ENCODE measurements at places on chromosomes 2 and 18.

DNA sequence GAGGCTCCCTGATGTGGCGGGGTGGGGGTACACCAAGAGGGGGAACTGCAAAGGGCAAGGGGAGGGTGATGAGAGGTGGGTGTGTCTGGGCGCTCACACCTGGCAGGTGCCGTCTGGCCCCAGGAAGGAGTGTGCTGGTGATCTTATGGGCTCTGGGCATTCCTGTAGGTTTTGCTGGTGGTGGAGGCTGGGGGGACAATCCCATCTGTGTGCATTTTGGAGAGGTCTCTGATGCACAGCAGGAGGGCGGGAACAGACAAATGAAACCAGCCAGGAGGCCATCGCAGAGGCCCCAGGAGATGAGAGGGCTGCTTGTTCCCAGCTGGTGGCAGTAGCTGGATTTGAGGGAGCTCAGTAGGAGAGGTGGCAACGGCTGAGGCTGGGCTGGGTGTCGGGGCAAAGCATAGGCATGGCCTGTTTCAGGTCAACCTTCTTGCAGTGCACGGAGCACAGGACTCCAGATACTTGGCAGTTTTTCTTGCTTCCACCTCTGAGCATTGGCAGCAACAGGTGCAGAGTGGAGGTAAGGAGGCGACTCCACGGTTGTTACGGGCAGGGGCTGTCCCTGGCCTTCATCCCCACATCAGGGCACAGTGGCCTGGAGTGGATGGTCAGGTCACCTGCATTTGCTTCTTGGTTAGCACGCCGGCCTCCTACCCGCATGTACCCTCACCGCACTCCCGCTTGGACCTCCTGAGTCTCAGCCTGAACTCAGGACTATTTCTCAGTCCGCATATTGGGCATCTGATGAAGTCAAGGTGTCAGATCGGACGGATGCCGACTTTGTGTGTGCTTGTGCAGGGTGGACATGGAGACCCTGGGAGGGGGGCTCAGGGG lies 194.2 kb upstream of the HDAC4 start:
- no peak for DNase-seq

- no peak for DNase-seq
These were observed 83.1 kb upstream of the LRRTM4 start for GRCh38 chr2:77604953-77605929.

- no peak for DNase-seq
These were observed 103.0 kb downstream of the SPIRE1 start for GRCh38 chr18:12554796-12555388.

DNA sequence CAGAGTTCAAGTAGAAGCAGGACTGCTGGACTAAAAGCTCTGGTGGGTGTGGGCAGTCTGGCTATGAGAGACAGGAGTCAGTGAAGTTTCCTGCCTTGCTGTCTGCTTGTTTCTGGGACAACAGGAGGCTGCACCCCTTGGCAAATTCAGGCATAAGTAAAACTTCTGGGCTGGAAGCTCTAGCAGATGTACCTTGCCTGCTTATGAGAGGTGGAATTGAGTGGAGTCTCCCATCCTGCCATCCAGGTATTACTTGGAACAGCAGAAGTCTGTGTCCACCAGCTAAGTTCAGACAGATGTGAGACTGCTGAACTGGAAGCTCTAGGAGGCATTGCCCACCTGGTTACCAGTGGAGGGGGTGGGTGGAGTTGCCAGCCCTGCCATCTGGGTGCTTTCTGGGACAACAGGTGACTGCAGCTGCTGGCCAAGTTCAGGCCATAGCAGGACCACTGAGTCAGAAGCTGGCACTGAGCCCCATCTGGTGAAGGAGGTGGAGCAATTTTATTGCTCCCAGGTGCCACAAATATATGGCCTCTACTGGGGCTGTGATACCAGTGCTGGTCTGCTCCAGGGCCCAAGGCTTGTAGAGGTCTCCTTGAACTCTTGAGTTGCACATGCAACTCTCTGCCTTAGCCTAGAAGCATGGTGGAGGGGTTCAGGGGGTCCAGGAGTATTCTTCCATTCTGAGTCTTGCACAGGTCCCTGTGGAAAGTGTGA lies 199.4 kb upstream of the FN1 start:
- no peak for DNase-seq

GRCh38 chr2:64018701-64019082 lies 536 bp downstream of the VPS54 start:
- DNase-seq: peak; percentile 22

DNA sequence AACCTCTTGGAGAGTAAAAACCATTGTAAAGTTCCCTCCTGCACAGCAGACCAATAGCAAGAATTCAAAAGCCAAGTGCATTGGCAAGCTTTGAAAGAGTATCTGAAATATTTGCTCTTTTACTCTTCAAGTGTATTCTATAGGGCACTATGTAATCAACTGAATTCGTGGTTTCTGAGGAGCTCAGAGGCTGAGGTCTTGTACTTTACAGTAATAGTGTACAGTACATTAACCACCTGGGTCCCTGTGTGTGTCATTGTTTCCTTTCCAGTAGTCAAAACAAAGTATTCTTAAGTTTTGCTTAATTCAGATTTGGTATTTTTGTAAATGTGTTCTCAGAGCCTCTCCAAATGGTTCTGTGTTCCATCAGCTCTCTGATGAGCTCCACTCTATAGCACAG lies 769.7 kb downstream of the LRRTM4 start:
- DNase-seq: peak; percentile 98

DNA sequence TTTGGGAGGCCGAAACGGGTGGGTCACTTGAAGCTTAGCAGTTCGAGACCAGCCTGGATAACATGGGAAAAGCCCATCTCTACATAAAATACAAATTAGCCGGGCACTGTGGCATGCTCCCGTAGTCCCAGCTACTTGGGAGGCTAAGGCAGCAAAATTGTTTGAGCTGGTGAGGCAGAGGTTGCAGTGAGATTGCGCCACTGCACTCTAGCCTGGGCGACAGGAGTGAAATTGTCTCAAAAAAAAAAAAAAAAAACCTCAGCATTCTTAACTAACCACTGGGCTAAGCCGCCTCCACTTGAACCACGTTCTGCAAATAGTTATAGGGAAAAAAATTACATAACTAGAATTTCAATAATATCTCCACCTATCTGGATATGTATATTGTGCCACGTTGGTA lies 2.3 kb downstream of the FOXI3 start:
- DNase-seq: no peak

DNA sequence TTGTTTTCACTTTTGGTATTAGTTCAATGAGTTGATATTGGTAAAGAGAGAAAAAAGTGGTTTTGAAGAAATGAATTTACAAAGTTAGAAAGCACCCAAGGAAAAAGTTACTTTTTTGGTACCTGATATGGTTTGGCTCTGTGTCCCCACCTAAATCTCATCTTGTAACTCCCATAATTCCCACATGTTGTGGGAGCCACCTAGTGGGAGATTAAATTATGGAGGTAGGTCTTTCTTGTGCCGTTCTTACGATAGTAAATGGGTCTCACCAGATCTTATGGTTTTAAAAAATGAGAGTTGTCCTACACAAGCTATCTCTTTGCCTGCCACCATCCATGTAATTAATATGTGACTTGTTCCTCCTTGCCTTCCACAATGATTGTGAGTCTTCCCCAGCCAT lies 965.6 kb upstream of the NRXN1 start:
- DNase-seq: no peak

GRCh38 chr2:42890791-42891355 lies 98.5 kb upstream of the HAAO start:
- no peak for DNase-seq

DNA sequence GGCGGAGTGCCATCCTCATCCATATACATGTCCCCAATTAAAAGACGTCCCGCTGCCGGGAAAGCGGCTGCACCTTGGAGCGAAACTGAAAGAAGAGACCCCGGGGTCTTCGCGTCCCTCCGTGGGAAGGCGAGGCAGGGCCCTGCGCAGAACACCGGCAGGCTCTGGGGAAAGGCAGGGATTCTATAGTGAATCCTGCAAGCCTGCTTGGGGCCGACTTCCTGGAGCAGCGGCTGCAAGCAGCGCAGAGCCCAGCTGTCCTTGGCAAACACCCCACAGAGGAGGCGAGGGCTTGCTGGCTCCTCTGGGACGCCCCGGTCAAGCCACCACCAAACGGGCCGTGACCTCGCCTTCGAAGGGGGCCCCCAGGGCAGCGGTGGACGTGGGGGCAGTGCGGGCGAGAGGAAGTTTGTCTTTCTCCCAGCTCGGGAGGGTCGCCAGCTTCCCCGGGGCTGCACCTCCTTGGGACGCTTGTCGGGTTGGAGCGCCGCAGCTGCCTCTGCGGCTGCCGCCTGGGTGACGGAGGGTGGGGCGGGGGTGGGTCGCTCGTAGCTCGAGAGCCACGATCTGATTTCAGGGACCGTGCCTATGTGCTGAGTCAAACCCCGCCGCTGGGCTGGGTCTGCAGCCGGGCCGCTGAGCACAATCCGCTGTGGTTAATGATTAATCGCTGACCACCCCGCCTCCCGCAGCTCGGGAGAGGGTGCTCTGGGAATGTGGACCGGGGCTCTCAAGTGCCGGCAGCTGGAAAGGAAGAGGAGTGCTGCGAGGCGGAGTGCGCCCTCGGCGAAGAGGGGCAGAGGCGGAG lies 486 bp upstream of the GPR39 start:
- peak; percentile 94 for DNase-seq

- DNase-seq: no peak
These were observed 96.6 kb downstream of the NEDD4L start for GRCh38 chr18:58140387-58141325.

- DNase-seq: no peak
These were observed 193.9 kb downstream of the NBAS start for GRCh38 chr2:15367205-15367604.

GRCh38 chr18:48979944-48980890 lies 29.5 kb upstream of the SMAD7 start:
- DNase-seq: no peak

DNA sequence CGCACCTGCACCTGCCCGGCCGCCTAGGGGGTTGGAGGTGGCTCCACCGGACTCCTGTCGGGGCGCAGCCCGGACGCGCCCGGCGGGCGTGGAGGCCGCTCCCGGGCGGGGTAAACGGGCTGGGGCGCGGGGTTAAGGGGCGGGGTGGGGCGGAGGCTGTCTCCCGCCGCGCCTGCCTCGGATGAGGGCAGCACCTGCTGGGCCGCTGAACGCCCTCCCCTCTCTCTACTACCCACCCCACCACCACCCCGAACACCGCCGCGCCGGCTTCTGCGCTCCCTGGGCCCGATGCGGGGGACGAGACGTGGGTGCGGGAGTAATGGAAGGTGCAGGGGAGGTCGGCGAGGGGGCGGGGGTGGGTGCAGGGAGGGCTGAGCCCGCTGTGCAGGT lies 224.8 kb upstream of the ID2 start:
- no peak for DNase-seq

DNA sequence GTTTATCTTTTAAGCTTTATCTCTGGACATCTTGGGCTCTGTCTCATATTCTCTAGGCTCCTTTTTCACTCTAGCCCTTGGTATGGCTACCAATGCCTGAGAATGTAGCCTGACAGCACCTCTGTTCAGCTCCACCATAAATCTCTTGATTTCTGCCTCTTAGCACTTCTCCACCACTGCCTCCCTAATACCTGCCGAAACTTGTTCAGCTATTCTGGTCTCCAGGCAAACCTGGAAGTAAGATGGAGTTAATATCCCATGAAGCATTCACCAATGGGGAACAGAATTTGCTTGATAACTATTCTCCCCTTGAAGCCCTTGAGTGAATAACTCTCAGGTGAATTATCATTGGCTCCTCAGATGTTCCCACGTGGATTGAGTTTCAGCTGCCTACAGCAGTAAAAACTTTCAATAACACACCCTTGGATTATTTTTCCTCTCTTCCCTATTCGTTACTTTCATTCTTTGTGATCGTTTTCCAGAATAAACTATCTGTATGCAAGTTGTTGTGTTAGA lies 145.6 kb downstream of the EVA1A start:
- no peak for DNase-seq

GRCh38 chr2:60544062-60544461 lies 9.4 kb downstream of the BCL11A start:
- DNase-seq: no peak

- DNase-seq: no peak
These were observed 8.2 kb upstream of the SLC39A10 start for GRCh38 chr2:195648787-195649186.

DNA sequence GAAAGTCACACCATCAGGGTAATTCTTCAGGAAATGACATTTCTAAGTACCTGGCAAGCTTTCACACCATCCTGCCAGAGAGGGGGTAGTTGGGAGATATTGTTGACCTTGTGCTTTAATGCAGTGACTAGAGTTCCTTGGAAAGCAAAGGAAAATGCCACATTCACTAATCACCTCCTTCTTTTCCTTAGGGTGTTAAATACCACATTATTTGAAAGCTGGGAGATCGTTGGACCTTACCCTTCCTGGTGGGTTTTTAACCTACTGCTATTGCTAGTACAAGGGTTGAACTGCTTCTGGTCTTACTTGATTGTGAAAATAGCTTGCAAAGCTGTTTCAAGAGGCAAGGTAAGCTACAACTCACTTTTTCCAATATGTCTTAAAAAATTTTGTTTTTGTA lies 37.0 kb upstream of the NOSTRIN start:
- no peak for DNase-seq

DNA sequence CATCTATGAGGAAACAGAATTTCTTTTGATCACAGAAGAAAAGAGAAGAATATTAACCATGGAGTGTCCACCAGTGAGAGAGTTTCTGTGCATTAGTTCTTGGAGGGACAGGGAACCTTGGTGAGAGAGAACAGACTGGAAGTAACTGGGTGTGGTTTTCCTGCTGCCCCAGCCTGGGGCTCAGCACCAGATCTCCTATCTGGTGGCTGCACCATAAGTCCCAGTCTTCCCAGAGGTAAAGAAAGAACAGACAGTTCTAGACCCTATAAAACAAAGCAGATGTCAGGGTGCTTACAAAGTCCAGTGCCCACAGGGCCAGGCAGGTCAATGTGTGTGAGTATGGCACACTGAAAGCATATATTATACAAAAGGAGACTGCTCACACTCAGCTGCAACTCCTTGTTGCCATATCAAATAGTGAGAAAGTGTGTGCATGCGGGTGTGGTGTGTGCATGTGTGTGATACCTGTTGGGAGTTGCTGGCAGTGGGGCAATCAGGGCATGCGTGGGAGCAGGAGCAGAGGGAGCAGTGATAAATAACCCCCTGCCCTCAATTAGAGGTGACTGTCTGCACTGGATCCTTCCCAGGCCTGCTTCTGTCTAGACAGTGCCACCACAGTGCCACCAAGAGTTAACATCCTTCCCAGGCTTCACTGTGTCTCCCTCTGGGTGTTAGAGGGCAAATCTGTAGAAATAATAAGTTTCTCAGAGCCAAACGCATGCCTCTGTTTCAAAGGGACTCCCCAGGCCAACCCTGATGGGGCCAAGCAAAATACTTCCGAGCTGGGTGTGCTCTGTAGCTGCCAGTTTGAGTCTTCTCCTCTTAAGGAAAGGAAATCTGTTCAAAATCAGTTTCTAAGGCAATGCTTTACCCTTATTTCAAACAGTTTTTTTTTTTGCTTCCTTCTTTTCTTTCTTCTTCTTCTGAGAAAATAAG lies 45.7 kb downstream of the RDH14 start:
- no peak for DNase-seq

DNA sequence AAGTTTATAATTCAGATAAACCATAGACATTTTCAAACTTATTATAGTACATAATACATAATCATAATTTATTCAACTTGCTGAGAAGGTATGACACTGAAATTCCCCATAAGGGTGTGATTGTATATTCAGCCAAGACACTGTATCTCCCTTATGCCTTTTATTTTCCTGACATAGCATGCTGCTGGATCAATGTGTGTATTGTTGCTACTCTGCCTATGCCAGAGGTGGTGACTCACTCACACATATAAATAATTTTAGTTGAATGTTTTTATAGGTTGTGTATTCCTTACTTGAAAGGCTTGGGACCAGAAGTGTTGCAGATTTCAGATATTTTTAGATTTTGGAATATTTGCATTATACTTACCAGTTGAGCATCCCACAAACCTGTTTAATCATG lies 86.8 kb downstream of the VRK2 start:
- DNase-seq: no peak

Data from DMS79 (cell line).